Globus pallidus (tissue), 1 donor: ENCODE measurements at places on chromosomes 5 and 9.

DNA sequence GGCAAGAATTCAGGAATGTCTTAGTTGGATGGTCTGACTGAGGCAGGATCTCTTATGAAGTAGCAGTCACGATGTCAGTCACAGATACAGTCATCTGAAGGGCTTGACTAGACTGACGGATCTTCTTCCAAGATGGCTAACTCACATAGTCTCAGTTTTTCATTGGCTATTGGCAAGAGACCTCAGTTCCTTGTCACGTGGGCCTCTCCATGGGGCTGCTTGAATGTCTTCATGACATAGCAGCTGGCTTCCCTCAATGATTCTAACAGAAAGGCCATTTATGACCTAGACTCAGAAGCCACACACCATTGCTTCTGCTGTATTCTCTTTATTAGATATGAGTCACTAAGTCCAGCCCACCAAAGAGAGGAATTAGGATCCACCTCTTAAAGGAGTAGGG lies 4.7 kb downstream of the APC start:
- peak; percentile 89 for DNase-seq

GRCh38 chr5:172444110-172444510 lies 10.2 kb downstream of the SH3PXD2B start:
- DNase-seq: no peak

- no peak for DNase-seq
These were observed 422.7 kb downstream of the TLE1 start for GRCh38 chr9:81266674-81267073.

DNA sequence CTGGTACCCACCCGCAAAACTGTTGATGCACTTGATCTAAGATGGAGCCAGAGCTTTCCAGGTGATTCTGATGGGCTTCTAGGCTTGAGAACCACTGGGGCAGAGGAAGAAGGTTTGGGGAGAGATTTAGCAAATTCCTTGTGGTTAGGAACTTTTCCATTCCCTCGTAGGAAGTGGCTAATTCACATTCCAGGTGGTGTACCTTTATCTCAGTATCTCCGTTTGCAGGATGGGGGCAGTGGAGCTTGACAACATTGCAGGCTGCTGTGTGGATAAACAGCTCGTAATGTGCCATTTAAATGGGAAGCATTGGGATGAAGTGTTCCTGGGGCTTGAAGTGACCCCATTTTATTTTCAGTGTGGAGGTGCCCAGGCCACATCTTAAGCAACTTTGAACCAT lies 172.9 kb upstream of the IL12B start:
- no peak for DNase-seq

- DNase-seq: no peak
These were observed 179.9 kb downstream of the ATPSCKMT start for GRCh38 chr5:10069637-10070313.

- DNase-seq: no peak
These were observed 881 bp downstream of the SUB1 start for GRCh38 chr5:32586276-32586599.

GRCh38 chr9:89676281-89676680 lies 71.5 kb downstream of the GADD45G start:
- DNase-seq: peak; percentile 45

GRCh38 chr5:107565791-107566767 lies 104.7 kb downstream of the EFNA5 start:
- no peak for DNase-seq
